ENCODE measurements at places on chromosomes 11 and 22. TPM values are rescaled to one million over a fixed set of nuclear protein-coding genes. Genes with fewer than 3 reads are reported as not detected.

The KRTAP5-8 gene
- total RNA-seq: 0.34 TPM

The P2RX6 gene
- total RNA-seq: 1.1 TPM

The NTM gene
- 12.0 TPM for total RNA-seq

The MYOD1 gene
- total RNA-seq: not detected

- no peak for DNase-seq
These were observed 2.7 kb downstream of the NLRP6 start for GRCh38 chr11:280706-281485.

GRCh38 chr11:69707176-69707575 lies 3.4 kb upstream of the FGF19 start:
- peak; percentile 34 for DNase-seq

DNA sequence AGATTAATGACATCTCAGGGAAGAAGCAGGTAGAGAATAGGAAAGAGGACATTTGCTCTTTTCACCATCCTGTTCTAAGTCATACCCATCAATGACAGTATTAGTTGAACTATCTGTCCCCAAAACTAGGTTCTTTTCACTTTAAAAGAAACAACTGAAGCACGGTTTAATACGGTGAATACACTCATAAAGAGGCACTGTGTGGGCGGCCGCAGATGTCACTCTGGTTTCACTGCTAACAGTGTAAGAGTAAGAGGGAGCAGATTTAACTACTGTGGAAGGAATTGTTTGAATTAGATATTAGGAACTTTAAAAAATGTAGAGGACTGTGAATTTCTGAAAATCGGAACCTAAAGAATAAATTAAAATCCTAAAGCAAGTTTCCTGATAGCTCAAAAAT lies 49.5 kb downstream of the VSIG10L2 start:
- no peak for DNase-seq

GRCh38 chr22:33577862-33578411 lies 342.3 kb downstream of the LARGE1 start:
- DNase-seq: peak; percentile 48

DNA sequence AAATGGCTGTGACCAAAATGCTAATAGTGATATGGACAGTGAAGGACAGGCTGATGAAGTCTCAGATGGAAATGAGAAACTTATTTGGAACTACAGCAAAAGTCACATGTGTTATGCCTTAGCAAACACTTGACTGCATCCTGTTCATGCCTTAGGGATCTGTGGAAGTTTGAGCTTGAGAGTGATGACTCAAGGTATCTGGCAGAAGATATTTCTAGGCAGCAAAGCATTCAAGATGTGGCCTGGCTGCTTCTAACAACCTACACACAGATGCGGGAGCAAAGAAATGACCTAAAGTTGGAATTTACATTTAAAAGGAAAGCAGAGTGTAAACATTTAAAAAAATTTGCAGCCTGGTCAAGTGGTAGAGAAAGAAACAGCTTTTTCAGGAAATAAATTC lies 28.1 kb upstream of the CD81 start:
- DNase-seq: no peak

GRCh38 chr11:121740902-121741301 lies 288.1 kb upstream of the SORL1-AS1 start:
- DNase-seq: no peak

GRCh38 chr22:31344578-31345330 lies 1.4 kb downstream of the PATZ1 start:
- DNase-seq: peak; percentile 79

DNA sequence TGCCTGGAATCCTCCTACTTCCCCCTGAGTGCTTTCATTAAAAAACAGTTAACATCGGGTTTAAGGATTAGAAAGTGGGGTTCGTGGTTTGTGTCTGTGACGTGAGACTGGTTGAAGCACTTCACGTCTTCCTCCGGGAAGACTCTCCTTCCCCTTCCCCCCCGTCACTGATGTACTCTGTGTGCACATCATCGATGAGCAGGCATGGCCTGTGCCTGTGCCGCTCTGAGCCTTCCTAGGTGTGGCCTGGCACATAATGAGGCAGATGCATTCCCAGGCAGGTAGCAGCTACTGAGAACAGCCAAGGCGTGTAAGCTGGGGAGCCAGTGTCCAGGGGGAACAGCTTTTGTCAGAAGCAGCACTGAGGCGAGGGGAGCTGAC lies 93.8 kb downstream of the BCR start:
- no peak for DNase-seq

- DNase-seq: peak; percentile 80
These were observed 26.5 kb downstream of the RPL27A start for GRCh38 chr11:8709002-8709672.
